Activated T-cell treated with anti-CD3 and anti-CD28 coated beads, Interleukin-2, amount 50 U/mL, for 48 hours (primary cell): ENCODE measurements at places on chromosomes 2 and 18.

DNA sequence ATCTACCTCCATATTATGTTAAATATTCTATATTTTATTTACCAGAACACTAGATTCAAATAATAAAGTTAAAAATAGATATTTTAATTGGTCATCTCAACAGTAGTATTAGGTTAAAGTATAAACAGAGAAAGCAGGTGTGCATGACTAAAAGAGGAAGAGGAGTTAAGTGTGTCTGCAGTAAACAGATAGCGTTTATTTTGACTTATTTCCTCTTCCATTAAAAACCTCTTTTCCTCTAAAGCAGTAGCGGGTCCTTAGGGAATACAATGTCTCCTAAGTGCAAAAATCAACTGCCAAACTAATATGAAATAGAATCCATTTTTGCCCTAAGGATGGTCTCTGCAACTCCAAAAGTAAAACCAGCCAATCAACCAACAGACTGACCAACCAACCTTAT is 27.7 kb downstream of the EIF2AK3 start:
- no peak for DNase-seq

DNA sequence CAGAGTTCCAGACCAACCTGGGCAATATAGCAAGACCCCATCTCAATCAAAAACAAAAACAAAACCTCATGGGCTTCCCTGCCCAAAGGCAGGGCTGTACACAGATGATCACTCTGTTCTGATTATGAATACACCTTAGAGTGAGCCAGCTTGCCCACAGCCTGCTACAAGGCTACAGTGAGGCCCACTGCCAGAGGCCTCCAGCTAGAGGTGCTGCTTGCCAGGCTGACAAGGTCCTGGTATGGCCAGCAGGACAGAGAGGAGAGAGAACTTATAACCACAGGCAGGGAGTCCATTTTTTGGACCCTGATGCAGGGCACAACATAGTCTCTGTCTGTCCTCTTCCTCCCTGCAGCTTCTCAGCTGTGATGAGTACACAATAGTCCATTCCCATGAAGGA is 41.5 kb downstream of the KANSL3 start:
- DNase-seq, result no peak

DNA sequence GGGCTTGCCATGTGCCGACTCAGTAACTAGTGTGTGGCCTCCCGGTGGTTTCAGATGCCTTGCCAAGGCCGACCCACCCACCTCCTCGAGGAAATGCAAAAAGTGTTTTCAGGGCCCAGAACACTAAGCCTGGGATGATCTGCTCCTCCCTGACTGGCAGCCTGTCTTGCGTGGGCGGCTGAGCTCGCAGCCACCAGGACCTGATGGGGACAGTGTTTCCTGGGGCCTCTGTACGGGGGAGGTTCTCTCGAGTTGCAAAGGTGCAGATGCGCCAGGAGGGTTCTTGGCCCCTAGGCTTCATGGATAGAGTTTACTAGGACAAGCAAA is 85.2 kb downstream of the GLI2 start:
- DNase-seq, result no peak

GRCh38 chr2:200905618-200906296 is 16.6 kb downstream of the NIF3L1 start:
- DNase-seq, result peak; percentile 62

DNA sequence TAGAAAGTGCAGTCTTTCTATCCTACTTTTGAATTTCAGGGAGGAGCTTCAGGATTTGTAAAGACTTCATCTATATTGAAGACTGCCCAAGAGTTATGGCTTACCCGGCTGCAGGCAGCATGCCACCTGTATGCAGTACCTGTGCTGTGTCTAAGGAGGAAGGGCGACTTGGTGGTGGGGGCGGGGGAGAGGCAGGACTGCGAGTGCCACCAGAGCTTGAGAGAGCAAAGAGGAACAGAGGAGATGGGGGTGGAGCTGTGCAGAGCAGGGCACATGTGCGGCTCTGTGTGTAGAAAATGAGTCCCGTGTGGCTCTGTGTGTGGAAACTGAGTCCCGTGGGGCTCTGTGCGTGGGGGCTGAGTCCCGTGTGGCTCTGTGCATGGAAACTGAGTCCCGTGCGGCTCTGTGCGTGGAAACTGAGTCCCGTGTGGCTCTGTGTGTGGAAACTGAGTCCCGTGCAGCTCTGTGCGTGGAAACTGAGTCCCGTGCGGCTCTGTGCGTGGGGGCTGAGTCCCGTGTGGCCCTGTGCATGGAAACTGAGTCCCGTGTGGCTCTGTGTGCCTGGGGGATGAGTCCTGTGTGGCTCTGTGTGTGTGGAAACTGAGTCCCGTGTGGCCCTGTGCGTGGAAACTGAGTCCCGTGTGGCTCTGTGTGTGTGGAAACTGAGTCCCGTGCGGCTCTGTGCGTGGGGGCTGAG is 43.2 kb downstream of the LDLRAD4 start:
- peak; percentile 35 for DNase-seq

DNA sequence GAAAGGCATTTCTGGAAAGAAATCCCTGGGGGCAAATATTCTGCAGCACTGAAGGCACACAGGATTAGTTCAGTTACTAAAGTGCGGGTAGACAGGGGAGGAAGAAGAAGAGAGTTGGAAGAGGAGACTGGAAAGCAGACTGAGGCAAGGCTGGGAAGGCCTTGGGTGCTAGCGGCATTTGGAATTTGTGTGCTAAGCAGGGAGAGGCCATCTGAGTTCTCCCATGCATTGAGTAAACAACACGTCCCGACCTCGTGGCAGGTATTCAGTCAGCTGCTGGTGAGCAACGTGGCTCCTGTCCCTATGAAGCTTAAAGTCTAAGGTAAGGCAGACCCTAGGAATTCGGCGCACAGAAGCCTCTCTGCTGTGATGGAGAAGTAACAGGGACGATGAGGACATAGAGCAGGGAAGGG is 30.7 kb downstream of the ATP8B1 start:
- DNase-seq, result no peak

GRCh38 chr2:61135510-61135909 is 26.5 kb upstream of the C2orf74 start:
- DNase-seq, result no peak

DNA sequence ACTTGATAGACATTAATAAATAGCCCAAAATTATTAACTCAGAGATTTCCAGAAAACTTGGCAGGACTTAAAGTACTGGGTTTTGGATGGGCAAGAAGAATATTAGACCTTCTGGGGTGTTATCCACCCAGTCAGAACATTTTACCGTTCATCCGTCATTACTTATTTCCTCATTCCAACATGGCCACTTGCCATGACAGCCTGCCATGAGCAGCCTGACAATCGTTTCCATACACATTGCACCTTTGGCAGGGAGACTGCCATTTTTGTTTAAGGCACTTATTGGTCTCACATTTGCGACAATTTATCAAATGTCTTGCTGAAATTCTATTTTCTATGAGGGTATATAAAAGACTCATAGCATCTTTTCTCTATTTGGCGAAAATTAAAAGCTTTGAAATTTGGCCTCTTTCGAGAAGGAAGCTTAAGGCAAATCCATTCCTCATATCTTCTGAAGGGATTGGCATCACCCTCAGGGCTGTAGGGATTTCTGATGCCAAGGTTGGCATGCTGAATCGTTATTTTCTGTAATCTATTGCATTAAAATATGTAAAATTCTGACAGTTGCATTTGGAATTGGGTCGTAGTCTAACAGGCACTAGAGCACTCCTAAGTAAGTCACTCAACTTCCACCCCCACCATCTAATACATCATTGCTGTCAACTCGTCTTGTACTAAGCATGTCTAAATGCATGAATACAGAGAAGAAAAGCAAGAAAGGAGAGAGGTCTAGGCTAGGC is 406.3 kb upstream of the PIK3C3 start:
- no peak for DNase-seq

- no peak for DNase-seq
Observed at GRCh38 chr2:10844097-10844496, 31.5 kb upstream of the PDIA6 start.

GRCh38 chr2:191691898-191692297 is 14.0 kb downstream of the NABP1 start:
- DNase-seq, result no peak

- DNase-seq, result no peak
Observed at GRCh38 chr2:60984720-60985119, 32.8 kb upstream of the PEX13 start.

DNA sequence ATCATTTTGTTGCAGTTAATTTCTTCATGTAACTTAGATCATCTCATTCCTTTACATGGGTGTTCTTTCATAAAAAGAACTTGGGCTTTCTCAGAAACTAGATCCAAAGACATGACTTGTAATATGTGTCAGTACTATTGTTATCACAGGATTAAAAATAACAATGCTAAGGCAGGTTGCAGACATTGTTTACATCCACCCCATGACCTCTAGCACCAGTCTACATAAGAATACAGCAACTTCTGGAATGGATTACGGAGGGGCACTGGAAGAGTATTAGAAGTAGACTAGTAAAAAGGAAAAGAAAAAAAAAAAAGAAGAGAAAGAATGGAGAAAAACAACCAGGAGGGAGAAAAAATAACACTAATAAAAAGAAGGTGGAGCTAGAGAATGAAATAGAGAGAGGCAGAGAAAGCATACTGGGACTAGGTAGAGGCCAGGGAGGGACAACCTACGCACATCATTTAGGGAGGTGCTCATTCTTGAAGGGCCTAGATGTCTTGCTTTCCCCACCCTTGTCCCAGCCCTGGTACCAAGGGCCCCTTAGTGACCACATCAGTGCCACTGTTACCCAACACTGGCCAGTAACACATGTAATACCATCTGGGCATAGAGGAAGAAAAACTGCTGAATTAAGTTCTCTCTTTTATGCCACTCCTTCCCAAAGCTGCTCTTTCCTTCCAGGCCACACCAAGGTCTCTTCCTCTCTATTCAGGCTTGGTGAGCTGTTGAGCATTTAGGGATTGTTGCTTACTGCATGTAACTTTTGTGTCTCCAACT is 70.6 kb upstream of the KLF7 start:
- no peak for DNase-seq

- DNase-seq, result no peak
Observed at GRCh38 chr2:83470928-83471327, 988.2 kb downstream of the SUCLG1 start.

GRCh38 chr2:10271509-10271908 is 31.2 kb upstream of the HPCAL1 start:
- DNase-seq, result no peak

- no peak for DNase-seq
Observed at GRCh38 chr18:331221-331821, 63.5 kb upstream of the THOC1 start.

GRCh38 chr2:24994146-24994724 is 22.5 kb upstream of the DNAJC27 start:
- DNase-seq, result no peak

- no peak for DNase-seq
Observed at GRCh38 chr2:58870704-58871103, 629.6 kb upstream of the FANCL start.
